ENCODE measurements at places on chromosomes 2 and 18.

DNA sequence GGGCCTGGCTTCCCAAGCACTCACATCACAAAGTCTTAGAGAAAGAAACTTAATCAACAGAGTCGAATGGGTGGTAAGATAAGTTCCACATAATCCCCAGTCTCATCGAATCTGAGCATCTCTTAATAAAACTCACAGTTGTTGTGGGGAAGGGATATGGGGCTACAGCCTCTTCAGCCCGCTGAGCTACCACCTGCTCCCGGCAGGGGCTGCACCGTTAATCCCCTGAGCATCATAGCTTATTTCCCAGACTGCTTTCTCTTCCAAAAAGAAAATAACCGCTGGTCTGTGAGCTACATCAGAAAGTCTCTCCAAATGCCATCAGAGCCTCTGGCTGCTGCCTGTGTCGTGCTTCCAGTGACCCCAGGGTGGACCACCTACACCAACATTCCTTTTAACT lies 139.4 kb upstream of the CELF4 start:
- DNase-seq = no peak

- DNase-seq = no peak
Observed at GRCh38 chr2:231527955-231528635, 2.1 kb downstream of the NMUR1 start.

- no peak for DNase-seq
Observed at GRCh38 chr2:125667630-125668029, 988.3 kb upstream of the GYPC start.

DNA sequence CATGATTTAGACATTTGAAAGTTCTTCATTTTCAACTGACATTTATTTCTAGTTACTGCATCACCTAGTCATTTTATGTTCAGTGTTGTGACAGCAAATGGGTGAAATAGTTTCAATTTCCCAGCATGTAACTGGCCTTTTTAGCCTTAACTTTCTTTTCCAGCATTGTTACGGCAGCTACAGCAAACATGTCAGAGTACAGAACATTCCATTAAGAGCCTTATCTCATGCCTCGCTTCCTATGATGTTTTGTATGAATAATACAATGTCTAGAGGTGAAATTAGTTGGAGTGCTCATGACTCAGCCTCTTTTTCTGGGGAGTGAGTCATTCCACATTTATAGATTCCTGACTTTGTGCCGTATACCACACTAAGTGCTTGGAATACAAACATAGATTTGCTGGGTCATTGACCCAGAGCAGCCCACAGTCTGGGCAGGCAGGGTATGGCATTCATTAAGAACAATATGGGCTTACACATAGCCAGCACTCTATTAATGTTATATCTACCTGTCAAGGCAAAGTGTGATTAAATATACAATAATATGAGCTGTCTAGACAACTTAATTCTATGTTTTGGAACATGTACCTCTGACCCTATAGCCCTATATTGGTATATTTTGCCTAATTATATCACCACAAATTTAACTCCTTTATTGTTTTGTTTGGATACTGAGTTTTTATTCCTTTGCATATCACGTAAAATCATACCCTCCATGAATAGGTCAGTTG lies 72.2 kb downstream of the MAP2 start:
- no peak for DNase-seq

GRCh38 chr2:177332026-177332991 lies 60.3 kb upstream of the AGPS start:
- DNase-seq = peak; percentile 74

DNA sequence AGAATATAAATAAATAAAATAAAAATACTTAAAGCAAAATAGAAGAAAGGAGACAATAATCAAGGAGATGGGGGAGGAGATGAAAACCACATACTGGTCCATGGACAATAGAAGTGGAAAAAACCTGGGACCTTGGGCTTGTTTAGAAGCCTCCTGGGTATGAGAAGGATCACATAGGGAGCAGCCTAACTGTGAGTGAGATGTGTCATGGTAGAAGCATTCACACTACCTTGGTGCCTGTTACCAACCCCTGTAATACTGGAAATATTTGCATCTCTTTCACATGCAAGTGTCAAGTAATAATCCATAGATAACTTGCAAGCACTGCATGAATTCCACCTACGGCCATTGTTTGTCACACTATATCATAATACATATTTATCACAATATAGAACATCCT lies 23.2 kb upstream of the RNF103 start:
- no peak for DNase-seq

GRCh38 chr2:186737732-186738508 lies 44.1 kb downstream of the FAM171B start:
- DNase-seq = no peak

DNA sequence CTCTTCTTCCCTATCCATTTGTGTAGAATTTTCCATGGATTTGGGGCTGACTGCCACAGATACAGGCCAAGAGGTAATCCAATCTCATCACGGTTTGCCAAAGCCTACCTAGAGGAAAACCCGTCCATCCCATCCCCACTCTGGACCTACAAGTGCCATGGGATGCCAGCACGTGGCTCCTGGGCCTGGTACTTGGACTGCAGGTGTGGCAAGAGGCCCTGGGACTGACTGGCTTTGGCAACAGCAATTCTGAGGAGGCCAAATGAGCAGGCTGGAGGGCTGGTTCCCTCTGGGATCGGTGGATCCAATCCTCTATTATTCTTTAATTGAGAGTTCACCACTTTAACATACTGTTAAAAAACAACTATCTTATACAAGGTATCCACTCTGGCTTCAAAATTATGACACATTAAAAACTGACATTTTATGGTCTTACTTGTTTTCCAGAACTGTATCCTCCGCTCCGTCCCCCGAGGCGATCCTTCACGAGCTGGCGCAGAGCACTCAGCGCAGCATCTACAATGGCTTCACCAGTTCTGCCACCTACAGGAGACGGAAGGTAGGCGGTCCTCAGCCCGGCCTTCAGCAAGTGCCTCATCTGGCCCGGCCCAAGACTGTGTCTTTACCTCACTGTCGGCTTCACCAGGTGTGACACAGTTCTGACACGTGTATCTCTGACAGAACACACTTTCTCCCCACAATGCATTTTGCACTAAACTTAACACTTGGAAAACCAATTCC lies 19.8 kb downstream of the PDIA6 start:
- DNase-seq = no peak

GRCh38 chr2:71155846-71156245 lies 25.4 kb downstream of the MPHOSPH10 start:
- DNase-seq = no peak

DNA sequence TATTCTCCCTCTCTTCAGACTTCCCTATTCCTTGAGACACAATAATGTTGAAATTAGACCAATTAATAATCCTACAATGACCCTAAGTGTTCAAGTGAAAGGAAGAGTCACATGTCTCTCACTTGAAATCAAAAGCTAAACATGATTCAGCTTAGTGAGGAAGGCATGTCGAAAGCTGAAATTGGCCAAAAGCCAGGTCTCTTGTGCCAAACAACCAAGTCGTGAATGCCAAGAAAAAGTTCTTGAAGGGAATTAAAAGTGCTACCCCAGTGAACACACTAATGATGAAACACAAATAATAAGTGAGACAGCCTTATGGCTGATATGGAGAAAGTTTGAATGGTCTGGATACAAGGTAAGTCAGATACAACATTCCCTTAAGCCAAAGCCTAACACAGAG lies 115.4 kb downstream of the PXDN start:
- no peak for DNase-seq

Measured in CD4-positive, alpha-beta T cell treated with Interleukin-21 for 1 hour (primary cell).